ENCODE measurements at places on chromosomes 7 and 10.

- DNase-seq, result no peak
Observed at GRCh38 chr7:12133865-12134264, 77.2 kb upstream of the TMEM106B start.

DNA sequence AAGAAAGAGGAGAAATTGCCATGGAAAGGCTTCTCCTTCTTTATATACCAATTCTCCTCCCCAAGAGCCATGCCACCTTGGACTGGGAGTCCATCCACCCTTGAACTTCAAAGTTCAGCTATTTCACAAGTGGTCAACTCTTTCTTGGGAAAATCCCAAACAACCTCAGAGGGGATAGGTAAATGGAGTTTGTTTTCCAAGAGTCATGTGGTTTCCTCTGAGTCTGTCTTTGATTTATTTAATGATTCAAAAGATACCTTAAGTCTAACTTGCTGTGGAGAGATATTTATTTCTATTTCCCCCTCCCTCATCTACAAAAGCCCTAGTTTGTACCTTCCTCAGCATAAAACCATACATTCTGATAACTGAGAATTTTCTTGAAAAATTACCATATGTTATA, 758.6 kb upstream of the IGFBP3 start:
- no peak for DNase-seq

DNA sequence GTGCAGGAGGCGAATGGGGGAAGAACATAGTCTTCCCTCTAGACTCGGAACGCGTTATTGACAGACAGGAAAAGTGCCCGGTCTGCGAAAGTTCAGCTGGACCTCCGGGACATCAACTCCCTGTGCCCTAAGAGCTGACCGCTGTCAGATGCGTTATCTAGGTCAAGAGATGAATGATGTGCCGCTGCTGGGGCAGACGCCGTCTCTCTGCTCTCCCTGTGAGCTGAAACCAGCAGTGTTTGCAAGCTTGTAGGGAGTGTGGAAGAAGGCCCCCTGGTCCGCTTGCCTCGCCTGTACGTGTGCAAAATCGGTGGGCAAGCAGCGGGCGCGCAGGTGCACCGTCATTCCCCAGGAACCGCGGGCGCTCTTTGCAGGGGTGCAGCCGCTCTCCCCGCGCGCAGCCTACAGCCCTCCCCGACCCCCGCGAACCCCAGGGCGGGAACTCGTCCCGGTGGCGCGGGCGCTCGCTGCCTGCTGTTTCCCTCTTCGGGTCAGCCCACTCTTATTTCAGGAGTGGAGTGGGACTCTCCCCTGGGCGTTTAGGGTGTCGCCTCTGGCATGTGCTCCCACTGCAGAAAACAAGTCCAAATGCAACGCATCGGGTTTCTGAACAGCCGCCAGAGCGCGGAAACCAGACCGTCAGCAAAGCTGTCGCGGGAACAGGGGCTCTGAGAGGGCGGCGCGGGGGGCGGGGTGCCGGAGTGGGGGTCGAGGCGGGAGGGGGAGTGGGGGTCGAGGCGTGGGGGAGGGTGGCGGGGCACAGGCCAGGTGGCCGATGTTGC, 1.8 kb upstream of the PFKFB3 start:
- peak; percentile 56 for DNase-seq

- DNase-seq, result no peak
Observed at GRCh38 chr10:117743509-117743908, 201.0 kb downstream of the EMX2 start.

GRCh38 chr7:142714375-142714774, 34.9 kb upstream of the PRSS1 start:
- DNase-seq, result no peak

GRCh38 chr7:82713506-82713905, 269.9 kb upstream of the CACNA2D1 start:
- DNase-seq, result no peak

DNA sequence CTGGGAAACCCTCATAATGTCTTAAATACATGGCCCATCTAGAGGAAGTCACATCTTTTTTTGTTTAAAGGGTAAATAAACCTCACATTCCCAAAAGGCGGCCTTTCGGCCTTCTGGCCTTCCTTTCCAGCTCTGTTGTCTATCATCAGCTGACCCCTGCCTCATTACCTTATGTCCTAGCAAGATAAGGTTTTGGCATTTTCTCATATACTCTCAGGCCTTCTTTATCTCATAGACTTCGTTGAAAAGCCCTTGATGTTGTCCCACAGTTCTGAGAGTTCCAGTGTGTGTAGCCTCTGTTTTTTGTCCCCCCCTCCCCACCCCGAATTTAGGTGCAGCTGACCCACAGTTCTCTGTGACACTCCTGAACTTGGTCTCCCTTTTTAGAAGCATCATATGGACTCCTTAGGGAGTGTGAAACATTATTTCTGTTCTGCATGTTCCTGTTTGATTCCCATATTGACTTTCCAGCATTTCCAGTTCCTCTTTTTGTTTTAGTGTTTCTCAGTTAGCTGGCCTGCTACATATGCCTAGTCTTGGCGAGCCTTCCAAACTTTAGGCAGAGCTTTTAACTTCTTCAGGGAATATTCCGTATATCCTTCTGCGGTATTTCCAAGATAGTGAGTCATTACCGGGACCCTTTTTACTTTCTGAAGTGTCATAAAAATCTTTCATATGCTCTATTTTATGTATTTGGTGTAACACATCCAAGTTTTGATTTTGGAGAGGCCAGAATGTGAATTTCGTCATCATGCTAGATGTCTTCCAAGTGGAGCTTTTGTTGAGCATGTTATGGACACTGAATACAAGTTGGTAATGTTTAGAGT, 138.5 kb downstream of the LRRC4 start:
- DNase-seq, result no peak

DNA sequence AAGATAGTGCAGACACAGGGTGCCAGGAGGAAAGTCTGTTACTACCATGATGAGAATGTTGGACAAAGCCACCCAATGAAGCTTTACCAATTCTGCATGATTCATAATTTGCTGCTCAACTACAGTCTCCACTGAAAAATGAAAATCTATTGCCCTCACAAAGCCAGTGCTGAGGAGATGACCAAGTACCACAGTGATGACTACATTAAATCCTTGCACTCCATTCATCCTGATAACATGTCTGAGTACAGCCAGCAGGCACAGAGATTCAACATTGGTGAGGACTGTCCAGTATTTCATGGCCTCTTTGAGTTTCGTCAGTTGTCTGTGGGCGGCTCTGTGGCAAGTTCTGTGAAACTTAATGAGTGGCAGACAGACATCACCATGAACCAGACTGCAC, 144.0 kb downstream of the PLCE1 start:
- no peak for DNase-seq

DNA sequence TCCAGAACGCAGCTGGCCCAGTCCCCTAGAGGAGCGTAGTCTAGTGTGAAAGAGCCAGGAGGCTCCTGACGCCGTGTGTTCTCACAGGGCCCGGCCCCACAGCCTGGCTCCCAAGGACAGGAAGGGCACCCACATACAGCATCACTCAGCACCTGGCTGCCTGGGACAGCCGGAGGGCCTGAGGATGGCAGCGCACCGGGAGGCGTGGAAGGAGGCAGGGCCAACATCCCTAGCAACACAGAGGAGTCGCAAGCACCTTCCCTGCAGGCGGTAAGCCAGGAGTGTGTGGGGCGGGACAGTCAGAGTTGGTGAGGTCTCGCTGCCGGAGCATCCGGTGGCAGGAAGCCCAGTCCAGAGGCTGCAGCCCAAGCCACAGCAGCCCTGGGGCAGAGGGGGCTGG, 125.8 kb downstream of the MAD1L1 start:
- peak; percentile 62 for DNase-seq

- DNase-seq, result peak; percentile 67
Observed at GRCh38 chr7:111650456-111650999, 88.2 kb upstream of the IMMP2L start.

GRCh38 chr10:42885491-42886270, 103.1 kb downstream of the BMS1 start:
- DNase-seq, result no peak

GRCh38 chr7:105840981-105841749, 35.2 kb downstream of the ATXN7L1 start:
- DNase-seq, result peak; percentile 22

- DNase-seq, result no peak
Observed at GRCh38 chr10:130491693-130492050, 355.5 kb downstream of the GLRX3 start.
